Effector memory CD4-positive, alpha-beta T cell (primary cell): ENCODE measurements at places on chromosomes 4 and X.

DNA sequence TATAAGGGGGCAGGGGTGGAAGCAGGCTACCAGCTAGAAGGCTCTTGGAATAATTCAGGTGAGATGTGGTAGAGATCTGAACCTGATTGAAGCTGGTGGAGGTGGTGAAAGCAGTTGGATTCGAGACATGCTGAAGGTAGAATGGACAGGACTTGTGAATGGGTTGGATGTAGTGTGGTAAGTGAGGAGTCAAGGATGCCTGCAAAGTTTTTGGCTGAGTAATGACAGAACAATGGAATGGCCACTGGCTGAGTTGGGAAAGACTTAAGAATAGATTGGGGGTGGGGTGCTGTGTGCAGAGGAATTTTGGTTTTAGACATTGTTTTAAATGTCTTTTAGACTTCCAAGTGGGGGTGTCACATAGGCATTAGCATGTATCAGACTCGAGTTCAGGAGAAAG is 33.5 kb downstream of the HPF1 start:
- no peak for DNase-seq
- no peak overlapping the region for H3K4me3 ChIP-seq
- H3K27me3 ChIP-seq: no peaks in the 10 kb centered on the region
- no peaks in the 10 kb centered on the region for H3K36me3 ChIP-seq

DNA sequence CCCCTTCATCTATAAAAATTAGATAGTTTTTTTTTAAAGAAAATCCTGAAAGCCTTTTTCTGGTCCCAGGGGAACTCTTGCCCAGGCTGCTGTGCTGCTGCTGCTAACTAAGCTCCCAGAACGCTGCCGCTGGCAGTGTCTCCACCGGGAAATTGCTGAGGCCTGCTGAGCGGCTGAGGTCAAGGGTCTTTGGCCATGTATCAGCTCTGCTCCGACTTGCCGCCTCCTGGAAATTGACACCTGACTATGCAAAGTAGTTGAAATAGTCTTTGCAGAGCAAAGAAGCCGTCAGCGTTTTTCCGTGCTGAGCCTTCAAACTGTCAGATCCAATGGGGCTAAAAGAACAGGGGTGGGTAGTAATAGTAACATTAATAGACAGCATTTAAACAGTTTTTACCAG is 839 bp downstream of the QDPR start:
- no peaks in the 10 kb centered on the region for H3K36me3 ChIP-seq
- peak overlapping the region; percentile 78 for H3K4me3 ChIP-seq
- peaks cover 11% of the 10 kb centered on the region for H3K4me1 ChIP-seq
- no peak for DNase-seq
- no peak overlapping the region for H3K27ac ChIP-seq
- H3K27me3 ChIP-seq: peaks cover 3% of the 10 kb centered on the region

DNA sequence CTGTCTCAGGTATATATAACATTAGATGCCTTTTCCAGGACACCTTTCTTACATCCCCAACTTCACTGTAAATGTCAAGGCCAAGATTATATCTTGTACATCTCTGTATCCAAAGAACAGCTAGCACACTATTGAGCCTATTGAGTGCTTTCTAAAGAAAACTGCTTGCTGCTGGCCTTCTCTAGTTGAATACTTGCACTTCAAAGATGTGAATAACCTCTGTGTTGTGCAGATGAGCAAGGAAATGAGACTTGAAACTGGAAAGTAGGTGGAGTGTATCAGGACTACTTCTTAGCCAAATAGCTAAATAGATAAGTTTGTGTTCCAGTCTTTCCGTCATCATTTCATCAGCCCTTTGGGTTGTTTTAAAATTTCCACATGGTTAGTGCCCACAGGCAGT is 704.4 kb upstream of the AMOT start:
- H3K27me3 ChIP-seq: no peaks in the 10 kb centered on the region
- DNase-seq: no peak
- H3K27ac ChIP-seq: no peak overlapping the region

- H3K36me3 ChIP-seq: no peaks in the 10 kb centered on the region
- no peaks in the 10 kb centered on the region for H3K4me1 ChIP-seq
Measured at GRCh38 chrX:124435616-124436015, 89.3 kb downstream of the SH2D1A start.

- H3K27ac ChIP-seq: no peak overlapping the region
- H3K36me3 ChIP-seq: no peaks in the 10 kb centered on the region
- DNase-seq: no peak
Measured at GRCh38 chr4:29085748-29086147, 1634.4 kb upstream of the PCDH7 start.

DNA sequence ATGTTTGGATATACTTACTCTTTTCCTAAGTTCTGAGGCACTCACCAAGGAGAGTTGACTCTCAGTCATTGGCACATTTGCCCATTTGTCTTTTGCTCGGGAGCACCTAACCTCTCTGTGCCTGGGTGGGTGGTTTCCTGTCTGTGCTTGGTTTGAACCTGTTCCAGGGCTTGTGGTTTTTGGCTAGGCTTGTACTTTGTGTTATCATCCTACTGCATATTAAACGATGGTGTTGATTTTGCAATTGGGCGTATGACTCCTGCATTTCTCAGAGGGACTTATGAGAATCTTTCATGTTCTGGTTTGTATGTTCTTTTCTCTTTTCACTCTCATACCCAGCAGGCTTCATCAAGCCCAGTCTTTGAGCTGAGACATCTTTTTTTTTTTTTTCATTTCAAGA is 161.7 kb downstream of the BTC start:
- H3K36me3 ChIP-seq: no peaks in the 10 kb centered on the region
- no peak overlapping the region for H3K4me3 ChIP-seq
- no peak overlapping the region for H3K27ac ChIP-seq

- H3K27ac ChIP-seq: no peak overlapping the region
- H3K36me3 ChIP-seq: peaks cover 77% of the 10 kb centered on the region
- H3K4me3 ChIP-seq: no peak overlapping the region
- H3K4me1 ChIP-seq: no peaks in the 10 kb centered on the region
Measured at GRCh38 chr4:56475917-56476316, 8.5 kb downstream of the SRP72 start.

DNA sequence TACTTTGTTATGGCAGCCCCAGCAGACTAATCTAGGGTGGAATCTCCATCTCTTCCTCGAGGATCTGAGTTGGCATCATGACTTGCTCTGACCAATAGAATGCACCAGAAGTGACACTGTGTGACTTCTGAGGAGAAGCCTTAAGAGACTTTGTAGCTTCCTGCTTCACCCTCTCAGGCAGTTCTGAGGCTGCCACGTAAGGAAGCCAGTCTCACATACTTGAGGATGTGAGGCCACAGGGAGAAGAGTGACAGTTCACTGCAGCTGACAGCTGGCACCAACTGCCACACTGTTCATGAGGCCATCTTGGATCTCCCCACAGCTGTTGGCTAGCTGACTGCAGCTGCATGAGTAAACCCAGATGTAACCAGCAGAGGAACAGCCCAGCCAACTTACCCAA is 29.3 kb upstream of the BCOR start:
- no peaks in the 10 kb centered on the region for H3K36me3 ChIP-seq
- H3K4me3 ChIP-seq: no peak overlapping the region
- no peaks in the 10 kb centered on the region for H3K4me1 ChIP-seq
- no peak for DNase-seq
- H3K27ac ChIP-seq: no peak overlapping the region
